ENCODE measurements at places on chromosomes 6 and 20. TPM values are rescaled to one million over a fixed set of nuclear protein-coding genes. Genes with fewer than 3 reads are reported as not detected.

The CALHM6 gene
- total RNA-seq, result not detected

GRCh38 chr6:12750416-12750815, 33.8 kb downstream of the PHACTR1 start:
- no peaks in the 10 kb centered on the region for H3K36me3 ChIP-seq
- H3K4me3 ChIP-seq, result peak overlapping the region; percentile 51
- no peaks in the 10 kb centered on the region for H3K4me1 ChIP-seq
- peaks cover 54% of the 10 kb centered on the region for H3K27me3 ChIP-seq
- no peak for DNase-seq
- no peak overlapping the region for H3K27ac ChIP-seq

The NMBR gene
- not detected for total RNA-seq

- H3K4me3 ChIP-seq, result no peak overlapping the region
- no peaks in the 10 kb centered on the region for H3K27me3 ChIP-seq
- no peak overlapping the region for H3K27ac ChIP-seq
- no peak for DNase-seq
- no peaks in the 10 kb centered on the region for H3K36me3 ChIP-seq
These were observed 138.6 kb downstream of the ERMARD start for GRCh38 chr6:169890049-169890448.

All from cardiac muscle cell (in vitro differentiated cells and primary cell).